Neural crest cell (in vitro differentiated cells): ENCODE measurements at places on chromosomes 16 and 17.
A peak's percentile ranks its signal among the peaks of the same experiment; 100 is the strongest.

DNA sequence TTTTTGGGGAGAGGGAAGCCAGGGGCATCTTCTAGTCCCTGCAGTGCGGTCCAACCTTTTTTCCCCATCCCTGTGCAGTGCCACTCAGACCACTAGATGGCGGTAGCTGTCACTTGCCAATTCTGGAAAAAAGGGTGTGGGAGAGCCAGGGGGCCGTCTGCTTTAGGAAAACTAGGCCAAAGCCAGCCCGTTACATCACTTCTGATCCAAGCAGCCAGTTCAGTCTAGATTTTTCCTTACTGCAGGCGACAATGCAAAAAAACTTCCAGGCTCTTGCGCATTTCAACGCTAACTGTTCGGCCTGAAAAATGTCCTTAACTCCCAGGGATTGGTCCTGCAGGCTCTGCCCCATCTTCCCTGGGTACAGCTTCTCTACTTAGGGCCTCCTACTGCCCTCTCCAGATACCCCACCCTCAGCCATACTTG is 69.2 kb upstream of the CES5A start:
- peak; percentile 81 for DNase-seq

GRCh38 chr16:11297492-11298142 is 16.5 kb upstream of the PRM1 start:
- no peak for DNase-seq

DNA sequence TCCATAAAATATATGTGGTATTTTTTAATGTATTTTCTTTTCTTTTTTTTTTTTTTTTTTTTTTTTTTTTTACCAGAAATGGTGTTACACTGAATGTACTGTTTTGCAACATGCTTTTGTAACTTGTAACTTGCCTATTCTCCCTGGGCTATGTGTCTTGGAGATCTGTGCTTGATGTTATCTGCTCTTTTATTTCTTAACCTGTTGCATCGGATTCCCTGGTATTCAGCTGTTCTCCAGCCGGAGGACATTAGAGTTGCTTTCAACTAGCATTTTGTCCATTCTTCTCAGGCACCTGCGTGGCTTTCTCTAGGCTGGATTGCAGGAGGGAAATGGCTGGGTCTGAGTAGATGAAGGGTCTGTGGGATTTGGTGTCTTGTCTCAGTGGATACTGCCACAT is 47.4 kb downstream of the KATNIP start:
- DNase-seq, result no peak

DNA sequence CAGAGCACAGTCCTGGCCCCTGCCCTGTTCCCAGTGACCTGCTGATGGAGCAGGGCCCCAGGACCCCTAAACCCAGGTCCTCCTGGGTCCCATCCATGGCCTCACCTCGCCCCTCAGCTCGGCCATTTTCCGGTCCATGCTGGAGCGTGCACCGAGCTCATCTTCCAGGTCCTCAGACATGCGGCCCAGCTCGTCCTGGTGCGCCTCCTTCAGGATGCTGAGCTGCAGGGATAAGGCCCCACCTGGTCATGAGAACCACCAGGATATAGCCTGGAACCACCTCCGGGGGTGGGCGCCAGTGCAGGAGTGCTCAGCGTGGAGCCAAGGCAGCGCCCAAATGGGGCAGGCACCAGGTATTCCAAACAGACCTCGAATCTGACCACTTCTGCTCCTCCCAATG is 17.9 kb downstream of the CCDC102A start:
- no peak for DNase-seq

DNA sequence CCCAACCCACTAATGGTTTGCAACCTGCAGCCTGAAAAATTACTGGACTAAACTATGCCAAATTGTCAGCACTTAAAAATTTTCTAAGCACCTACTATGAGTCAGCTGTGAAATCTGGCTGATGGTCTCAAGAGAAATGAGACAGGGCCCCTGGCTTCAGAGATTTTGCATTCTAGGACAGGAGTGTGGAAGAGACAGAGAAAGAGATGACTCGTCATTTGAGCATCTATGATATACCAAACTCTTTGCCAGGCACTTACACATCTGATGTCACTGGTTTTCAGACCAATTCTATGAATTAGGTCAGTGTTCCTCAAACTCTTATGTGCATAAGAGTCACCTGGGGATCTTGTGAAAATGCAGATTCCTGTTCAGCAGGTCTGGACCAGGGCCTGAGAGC is 44.4 kb downstream of the CLEC19A start:
- no peak for DNase-seq

- DNase-seq, result no peak
Measured at GRCh38 chr16:3788711-3789374, 71.5 kb upstream of the TRAP1 start.

GRCh38 chr16:1899641-1900451 is 18.4 kb downstream of the HS3ST6 start:
- no peak for DNase-seq

GRCh38 chr17:41329279-41329948 is 13.9 kb upstream of the KRTAP17-1 start:
- peak; percentile 59 for DNase-seq

GRCh38 chr17:57762452-57763395 is 17.6 kb upstream of the CCDC182 start:
- DNase-seq, result no peak

DNA sequence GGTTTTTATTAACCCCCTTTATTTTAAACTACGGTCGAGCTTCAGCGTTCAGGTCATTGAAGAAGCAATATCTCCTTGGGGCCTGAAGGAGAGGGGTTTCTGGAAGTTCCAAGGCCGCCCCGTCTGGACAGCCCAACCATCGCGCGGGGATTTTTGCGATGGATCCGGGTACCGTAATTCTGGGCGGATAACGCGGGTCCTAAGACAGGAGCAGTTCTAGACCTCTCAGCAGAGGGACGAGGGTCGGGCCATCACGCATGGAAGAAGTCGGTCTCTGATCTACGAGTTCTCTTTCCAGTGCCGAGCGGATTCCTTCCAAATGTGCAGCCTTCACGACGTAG is 3.6 kb downstream of the BORCS6 start:
- no peak for DNase-seq

GRCh38 chr16:19936441-19936840 is 51.8 kb upstream of the GPRC5B start:
- no peak for DNase-seq

GRCh38 chr16:83100679-83101078 is 473.9 kb downstream of the CDH13 start:
- no peak for DNase-seq

DNA sequence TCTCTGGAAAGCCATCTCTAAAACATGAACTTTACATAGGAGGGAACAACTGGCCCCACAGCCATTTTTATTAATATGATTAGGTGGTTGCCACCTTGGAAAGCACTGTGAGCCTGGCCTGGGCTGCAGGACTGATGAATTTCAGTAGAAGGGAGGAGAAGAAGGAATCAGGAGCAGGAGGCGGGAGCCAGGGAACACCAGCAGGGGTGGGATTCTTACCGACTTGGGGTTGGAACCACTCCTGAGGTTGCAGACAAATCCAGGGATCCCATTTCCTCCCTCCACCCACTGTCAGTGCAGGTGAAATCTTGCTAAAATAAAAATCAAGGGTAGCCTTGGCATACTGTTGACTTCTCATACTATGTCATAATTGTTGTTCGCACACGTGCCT is 16.9 kb upstream of the MAP3K14 start:
- no peak for DNase-seq

DNA sequence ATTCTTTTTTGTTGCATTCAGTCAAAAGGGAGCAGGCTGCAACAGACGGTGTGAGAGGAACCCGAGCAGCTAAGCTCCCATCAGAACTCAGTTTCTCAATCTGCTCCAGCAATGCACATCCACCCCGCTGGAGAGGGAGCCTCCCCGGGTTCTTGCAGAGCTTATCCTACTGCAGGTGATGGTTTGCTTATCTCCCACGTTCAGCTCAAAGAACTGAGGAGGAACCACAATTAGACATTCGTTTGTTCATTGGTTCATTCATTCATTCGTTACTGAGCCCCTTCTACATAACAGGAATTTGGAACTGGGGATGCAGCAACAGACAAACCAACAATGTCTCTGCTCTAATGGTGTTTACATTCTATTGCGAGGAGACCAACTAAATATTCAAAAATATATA is 22.2 kb upstream of the ALOX15 start:
- no peak for DNase-seq

DNA sequence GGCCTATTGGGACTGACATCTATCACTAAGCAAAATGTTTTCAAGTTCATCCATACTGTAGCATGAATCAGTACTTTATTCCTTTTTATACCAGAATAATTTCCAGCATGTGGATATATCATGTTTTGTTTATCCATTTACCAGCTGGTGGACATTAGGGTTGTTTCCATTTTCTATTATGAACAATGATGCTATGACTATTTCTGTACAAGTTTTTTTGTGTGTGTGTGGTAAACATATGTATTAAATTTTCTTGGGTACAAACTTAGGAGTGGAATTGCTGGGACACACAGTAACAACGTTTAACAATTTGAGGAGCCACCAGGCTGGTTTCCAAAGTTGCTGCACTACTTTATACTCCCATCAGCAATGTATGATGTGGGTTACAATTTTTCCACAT is 91.0 kb downstream of the USP32 start:
- DNase-seq, result no peak

DNA sequence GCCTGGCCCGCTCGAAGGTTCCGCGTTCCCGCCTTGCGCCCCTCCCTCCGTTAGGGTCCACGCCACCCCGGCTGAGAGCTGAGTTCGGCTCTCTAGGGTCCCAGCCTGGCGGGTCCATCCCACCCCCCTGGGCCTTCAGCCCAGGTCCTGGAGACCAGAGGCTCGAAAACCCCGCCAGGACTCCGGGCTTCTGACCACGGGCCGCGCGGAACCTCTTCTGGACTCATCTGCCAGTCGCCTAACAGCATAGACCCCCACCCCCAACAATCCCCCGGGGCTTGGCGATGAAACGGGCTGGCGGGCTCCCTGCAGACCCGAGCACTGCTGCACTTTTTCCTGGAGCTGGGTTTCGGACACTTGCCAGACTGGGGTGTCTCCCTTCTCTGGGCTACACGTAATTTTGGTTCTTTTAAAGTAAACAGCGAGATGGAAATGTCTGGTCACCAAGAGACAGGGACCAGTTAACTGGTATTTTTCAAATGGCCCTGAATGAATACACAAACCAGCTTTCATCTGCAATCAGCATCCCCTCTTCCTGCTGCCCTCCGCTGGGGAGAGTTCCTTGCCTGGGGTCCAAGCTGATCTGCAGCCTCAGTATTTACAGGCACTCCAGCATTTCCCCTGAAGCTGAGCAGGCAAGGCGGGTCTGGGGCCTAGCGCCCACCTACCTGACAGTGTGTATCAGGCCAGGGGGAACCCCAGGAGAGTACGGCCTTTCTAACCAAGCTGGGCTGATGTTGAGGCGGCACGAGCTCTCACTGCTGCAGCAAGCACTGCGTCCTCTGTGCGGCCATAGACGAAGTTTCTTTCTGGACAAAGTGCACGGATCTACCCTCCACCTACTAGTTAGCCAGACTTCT is 639 bp upstream of the TRIM65 start:
- no peak for DNase-seq

DNA sequence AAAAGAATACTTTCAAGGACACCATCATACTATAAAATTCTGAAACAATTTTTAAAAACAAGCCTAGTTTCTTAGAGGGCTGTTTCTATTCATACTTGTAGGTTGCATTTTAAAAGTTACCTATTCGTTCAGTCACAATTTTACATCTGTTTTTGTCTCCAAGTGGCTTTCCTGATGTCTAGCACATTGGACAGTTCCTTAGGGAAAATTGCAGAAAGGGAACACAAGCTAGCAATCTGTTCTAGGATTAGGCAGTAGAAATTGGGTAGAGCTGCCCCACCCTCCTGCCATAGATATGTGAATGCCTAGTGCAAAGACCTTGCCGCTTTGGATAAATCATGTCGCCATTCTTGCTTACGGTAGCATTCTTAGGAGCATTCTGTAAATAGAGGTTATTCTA is 358.9 kb downstream of the RBFOX1 start:
- no peak for DNase-seq

DNA sequence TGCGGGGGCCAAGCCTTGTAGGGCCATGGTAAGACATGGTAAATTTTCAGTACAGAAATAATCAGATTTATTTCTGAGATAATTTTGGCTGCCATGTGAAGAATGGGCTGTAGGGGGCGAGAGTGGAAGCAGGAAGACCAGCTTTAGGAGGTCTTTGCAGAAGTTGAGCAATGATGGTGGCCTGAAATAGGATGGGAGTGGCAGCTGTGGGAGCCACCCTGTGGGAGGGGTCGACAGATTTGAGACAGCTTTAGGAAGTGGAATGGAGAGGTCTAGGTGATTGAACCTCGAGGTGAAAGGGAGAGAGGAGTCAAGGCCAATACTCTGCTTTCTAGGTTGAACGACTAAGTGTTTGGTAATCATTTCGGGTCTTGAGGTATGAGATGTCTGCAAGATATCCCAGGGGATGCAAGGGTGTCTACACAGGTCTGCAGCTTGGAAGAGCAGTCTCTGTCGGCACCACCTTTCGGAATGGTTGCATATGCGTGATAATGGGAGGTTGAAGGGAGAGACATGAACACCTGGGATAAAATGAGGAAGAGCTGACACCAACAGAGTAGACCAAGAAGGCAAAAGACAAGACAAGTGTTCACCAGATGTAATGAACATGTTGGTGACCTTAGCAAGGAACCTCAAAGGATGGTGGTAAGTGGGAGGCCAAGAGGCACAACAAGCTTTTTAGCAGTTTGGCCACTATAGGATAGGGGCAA is 4.2 kb upstream of the ATXN7L3 start:
- peak; percentile 62 for DNase-seq

DNA sequence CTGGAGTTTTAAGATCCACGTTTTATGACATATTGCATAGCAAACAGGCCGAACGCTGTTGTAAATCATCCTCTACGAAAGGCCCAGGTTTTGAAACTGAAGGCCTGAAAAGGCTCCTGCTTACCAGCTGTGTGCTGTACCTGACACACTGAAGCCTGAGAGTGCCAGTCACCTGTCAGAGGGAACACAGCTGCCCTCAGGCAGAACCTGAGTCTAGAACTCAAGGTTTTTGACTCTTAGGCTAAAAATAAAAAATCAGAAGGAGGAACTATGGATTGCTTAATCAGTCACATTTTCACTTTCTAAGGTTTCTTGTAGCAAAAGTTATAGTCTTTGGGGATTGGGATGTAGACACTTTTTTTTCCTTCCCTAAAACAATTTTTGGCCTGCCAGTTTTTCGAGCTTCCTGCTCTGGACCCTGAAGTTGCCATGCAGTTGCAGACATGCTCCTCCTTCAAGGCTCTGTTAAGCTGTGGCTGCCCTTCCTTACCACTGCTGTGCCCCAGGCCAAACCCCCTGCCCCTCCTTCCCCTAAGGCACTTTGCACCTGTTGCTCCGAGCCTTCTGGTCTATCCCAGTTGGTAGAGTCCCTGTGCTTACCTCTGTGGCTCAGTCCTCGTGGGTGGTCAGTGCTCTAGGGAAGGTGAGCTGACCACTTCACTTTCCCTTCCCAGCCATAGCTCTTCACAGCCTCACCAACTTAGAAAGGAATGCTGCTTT is 56.6 kb downstream of the TENT4B start:
- DNase-seq, result no peak

- no peak for DNase-seq
Measured at GRCh38 chr16:2155977-2156848, 631 bp downstream of the TRAF7 start.

DNA sequence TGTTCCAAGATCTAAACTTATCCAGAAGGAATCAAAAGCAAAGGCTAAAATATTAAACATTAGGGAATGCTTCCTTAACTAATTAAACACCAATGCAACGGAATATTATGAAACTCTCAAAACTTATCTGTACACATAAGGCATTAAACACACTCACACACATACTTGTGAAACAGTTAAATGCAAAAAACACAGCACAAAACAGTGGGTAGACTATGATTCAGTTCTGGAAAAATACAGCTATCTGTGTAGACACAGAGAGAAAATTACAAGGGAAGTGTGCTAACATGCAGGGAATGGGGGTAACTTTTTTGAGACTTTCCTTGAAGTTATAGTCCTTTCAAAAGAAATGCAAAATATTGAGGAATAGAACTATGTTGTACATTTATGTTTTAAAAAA is 36.7 kb upstream of the CCL1 start:
- DNase-seq, result no peak
